ENCODE measurements at places on chromosomes 5 and 9. TPM values are rescaled to one million over a fixed set of nuclear protein-coding genes. Genes with fewer than 3 reads are reported as not detected.

- H3K36me3 ChIP-seq = no peaks in the 10 kb centered on the region
- no peak for DNase-seq
- no peaks in the 10 kb centered on the region for H3K27me3 ChIP-seq
- H3K27ac ChIP-seq = no peak overlapping the region
- no peaks in the 10 kb centered on the region for H3K4me1 ChIP-seq
- H3K4me3 ChIP-seq = no peak overlapping the region
These were observed 19.7 kb upstream of the GRIA1 start for GRCh38 chr5:153470736-153471135.

The PKD2L2 gene
- not detected for total RNA-seq

GRCh38 chr5:3300726-3301125 lies 294.9 kb upstream of the IRX1 start:
- H3K36me3 ChIP-seq = no peaks in the 10 kb centered on the region
- no peak for DNase-seq
- no peak overlapping the region for H3K4me3 ChIP-seq
- H3K27ac ChIP-seq = no peak overlapping the region

The GABRB2 gene
- 4.2 TPM for total RNA-seq

The CDO1 gene
- 0.27 TPM for total RNA-seq

The SPINK4 gene
- total RNA-seq = 214 TPM

DNA sequence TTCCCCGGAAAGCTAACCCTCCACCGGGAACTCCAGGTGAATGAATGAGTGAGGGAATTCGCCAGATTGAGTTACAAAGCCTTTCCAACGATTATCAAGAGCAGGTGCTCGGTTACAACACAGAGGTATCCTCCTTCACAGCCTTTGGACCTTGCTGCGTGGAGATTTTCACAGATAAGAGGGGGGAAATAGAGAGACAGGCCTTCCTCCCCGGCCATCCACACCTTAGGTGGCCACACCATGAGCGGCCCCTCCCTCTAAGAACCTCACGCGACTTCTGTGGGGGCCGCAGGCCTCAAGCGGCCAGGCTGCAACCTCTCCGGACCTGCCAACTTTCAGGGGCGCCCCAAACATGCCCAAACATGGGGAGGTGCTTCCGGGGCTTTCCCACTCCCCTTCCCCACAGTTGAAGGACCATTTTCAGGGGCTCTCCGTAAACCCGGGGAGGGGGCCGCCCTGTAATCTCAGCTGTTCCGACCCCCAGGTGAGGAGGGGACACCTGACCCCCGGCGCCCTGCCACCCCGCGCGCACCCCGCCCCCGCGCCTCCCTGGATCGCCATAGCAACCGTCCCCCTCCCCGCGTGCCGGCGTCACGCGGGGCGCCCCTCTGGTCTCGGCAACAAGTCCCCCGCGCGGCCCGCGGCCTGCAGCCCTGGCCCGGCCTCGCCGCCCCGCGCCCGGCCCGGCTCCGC lies 603 bp downstream of the DENND1A start:
- H3K27me3 ChIP-seq = no peaks in the 10 kb centered on the region
- H3K36me3 ChIP-seq = no peaks in the 10 kb centered on the region
- H3K27ac ChIP-seq = peak overlapping the region; percentile 77
- H3K4me1 ChIP-seq = peaks cover 10% of the 10 kb centered on the region
- DNase-seq = peak; percentile 60
- peak overlapping the region; percentile 50 for H3K4me3 ChIP-seq

The SLC36A3 gene
- not detected for total RNA-seq

GRCh38 chr5:100913298-100913697 lies 10.2 kb upstream of the ST8SIA4 start:
- H3K4me3 ChIP-seq = no peak overlapping the region
- no peaks in the 10 kb centered on the region for H3K27me3 ChIP-seq

DNA sequence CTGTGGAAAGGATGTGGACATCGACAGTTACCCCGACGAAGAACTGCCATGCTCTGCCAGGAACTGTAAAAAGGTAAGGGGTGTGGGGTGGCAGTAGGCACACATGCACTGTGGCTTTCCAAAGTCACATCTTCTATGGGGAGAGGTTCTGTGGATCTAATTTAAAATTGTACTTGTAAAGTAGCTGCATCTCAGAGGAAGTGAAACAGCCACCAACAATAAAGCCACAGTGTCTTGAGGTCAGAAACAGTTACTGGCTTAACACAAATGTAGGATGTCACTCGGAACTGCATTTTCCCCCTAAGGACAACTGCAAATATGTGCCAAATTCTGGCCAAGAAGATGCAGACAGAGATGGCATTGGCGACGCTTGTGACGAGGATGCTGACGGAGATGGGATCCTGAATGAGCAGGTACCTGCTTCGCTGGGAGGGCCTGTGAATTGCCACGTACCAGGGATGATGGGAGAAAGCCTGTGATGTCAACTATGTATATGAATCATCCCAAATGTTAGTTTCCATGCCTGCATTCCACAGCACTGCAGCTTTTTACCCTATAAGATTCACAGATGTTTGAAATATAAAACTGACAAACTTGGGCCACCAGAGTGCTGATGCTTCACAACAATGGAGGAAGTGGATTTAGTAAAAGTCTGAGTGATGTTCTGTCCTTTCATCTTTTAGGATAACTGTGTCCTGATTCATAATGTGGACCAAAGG lies 35.3 kb downstream of the THBS4 start:
- no peak for DNase-seq
- no peaks in the 10 kb centered on the region for H3K27me3 ChIP-seq
- H3K4me1 ChIP-seq = no peaks in the 10 kb centered on the region
- no peak overlapping the region for H3K4me3 ChIP-seq
- no peak overlapping the region for H3K27ac ChIP-seq

DNA sequence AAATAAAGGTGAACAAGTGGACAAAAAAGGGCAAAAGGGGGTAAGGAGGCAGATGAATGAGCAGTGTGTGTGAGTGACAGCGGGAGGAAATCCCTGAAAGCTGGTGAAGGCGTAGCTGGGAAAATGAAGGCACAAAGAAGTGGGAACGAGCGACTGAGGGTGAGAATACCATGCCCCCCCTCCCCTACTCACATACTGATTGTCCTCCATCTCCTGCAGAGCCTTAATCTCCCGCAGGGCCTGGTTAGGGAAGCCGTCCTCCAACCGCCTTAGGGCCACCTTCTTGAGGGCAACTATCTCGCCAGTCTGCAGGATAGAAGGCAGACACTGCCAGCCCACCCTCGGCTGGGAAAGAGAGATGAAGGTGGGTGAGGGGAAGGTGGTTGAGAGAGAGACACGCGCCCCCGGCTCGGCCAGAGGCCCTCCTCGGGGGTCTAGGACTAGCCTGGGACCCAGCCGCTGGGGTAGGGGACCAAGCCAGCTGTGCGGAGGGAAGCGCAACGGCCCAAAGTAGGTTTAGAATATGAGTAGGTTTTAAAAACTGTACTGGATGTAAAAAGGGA lies 522 bp downstream of the CDK20 start:
- no peaks in the 10 kb centered on the region for H3K4me1 ChIP-seq
- no peak for DNase-seq
- H3K36me3 ChIP-seq = no peaks in the 10 kb centered on the region

The PNPLA7 gene
- 6.1 TPM for total RNA-seq

GRCh38 chr9:127252410-127253318 lies 11.9 kb upstream of the GARNL3 start:
- H3K36me3 ChIP-seq = no peaks in the 10 kb centered on the region
- H3K4me3 ChIP-seq = no peak overlapping the region
- no peaks in the 10 kb centered on the region for H3K4me1 ChIP-seq
- no peaks in the 10 kb centered on the region for H3K27me3 ChIP-seq
- no peak for DNase-seq

DNA sequence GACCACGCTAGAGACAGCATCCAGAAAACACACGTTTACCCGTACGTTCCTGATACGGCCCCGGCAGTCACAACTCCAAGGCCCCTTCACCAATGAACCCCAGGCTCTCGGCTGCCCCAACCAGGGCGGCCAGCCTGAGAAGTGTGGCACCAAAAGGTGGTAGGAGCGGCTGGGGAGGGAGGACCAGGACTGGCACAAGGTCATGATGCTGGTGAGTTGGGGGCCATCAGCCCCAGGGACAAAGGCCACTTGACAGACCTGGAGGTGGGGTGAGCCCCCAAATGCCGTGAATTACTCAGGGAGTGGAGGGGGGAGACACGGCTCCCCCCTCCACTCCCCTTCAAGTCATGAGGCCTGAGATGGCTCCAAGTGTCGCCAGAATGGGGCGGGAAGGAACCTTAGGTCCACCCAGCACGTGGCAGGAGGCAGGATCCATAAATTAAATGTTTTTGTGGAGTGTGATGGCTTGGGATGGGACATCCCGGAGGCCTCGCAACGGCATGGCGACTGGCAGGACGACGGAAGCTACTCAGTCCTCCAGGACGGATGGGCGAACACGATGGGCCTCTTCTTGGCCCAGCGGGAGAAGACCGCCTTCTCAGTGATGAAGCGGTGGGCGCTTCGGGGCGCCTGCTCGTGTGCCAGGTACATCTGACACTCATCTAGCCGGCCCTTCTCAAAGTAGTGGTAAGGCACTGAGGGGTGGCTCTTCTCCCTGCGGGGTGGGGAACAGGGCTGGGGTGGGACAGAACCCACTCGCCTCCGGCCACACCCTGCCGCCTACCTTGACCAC lies 8.7 kb upstream of the ST6GALNAC6 start:
- no peaks in the 10 kb centered on the region for H3K36me3 ChIP-seq
- peaks cover 37% of the 10 kb centered on the region for H3K4me1 ChIP-seq
- no peak overlapping the region for H3K4me3 ChIP-seq
- no peak overlapping the region for H3K27ac ChIP-seq

GRCh38 chr5:3996707-3997336 lies 401.2 kb downstream of the IRX1 start:
- no peaks in the 10 kb centered on the region for H3K36me3 ChIP-seq
- no peak overlapping the region for H3K27ac ChIP-seq
- DNase-seq = no peak
- no peaks in the 10 kb centered on the region for H3K27me3 ChIP-seq

- no peaks in the 10 kb centered on the region for H3K36me3 ChIP-seq
- H3K27me3 ChIP-seq = no peaks in the 10 kb centered on the region
- H3K27ac ChIP-seq = no peak overlapping the region
- no peak for DNase-seq
- H3K4me1 ChIP-seq = no peaks in the 10 kb centered on the region
These were observed 121.0 kb upstream of the NR3C1 start for GRCh38 chr5:143524338-143524945.

GRCh38 chr9:25724424-25724823 lies 46.2 kb upstream of the TUSC1 start:
- H3K4me1 ChIP-seq = no peaks in the 10 kb centered on the region
- H3K4me3 ChIP-seq = no peak overlapping the region
- no peak for DNase-seq
- no peak overlapping the region for H3K27ac ChIP-seq

GRCh38 chr9:135619599-135619886 lies 19.8 kb downstream of the GLT6D1 start:
- H3K4me3 ChIP-seq = no peak overlapping the region
- no peaks in the 10 kb centered on the region for H3K4me1 ChIP-seq
- H3K27ac ChIP-seq = no peak overlapping the region
- no peaks in the 10 kb centered on the region for H3K36me3 ChIP-seq

- H3K27me3 ChIP-seq = no peaks in the 10 kb centered on the region
- H3K27ac ChIP-seq = no peak overlapping the region
- no peaks in the 10 kb centered on the region for H3K4me1 ChIP-seq
- DNase-seq = no peak
These were observed 9.4 kb upstream of the ZFP62 start for GRCh38 chr5:180870276-180871068.

- no peak for DNase-seq
- no peak overlapping the region for H3K4me3 ChIP-seq
- no peaks in the 10 kb centered on the region for H3K27me3 ChIP-seq
- H3K4me1 ChIP-seq = no peaks in the 10 kb centered on the region
- H3K36me3 ChIP-seq = no peaks in the 10 kb centered on the region
- no peak overlapping the region for H3K27ac ChIP-seq
These were observed 397.2 kb upstream of the DAB2 start for GRCh38 chr5:39822020-39822419.

The CA9 gene
- 5.9 TPM for total RNA-seq

DNA sequence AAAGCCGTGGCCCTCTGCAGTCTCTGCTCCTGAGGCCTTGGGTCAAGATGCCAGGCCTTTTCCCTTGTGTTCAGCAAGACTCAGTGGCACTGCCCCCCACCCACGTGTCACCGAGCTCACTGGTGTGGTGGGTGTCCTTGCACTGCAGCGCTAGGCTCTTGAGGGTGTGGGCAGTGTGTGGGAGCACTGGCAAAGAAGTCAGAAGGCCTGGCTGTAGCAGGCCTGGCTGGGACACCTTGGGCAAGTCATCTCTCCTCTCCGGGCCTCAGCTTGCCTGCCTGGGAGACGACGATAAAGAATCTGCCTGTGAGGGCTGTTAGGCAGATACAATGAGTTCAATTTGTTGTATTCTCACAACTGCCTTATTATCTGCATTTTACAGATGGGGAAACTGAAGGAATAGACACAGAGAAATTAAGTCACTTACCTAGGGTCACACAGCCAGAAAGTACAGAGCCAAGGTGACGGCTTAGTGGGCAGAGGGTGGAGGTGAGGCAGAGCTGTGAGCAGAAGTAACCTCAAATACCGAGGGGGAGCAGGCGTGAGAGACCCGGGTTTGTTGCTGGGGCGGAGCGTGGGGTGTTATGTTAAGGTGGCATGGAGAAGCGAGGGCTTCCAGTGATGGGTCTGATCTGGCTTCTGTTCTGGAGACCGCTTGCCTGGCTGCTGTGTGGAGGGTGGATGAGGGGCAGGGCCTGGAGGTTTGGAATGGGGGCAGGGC lies 1.4 kb downstream of the TSPAN17 start:
- no peak for DNase-seq
- no peak overlapping the region for H3K27ac ChIP-seq
- peak overlapping the region; percentile 80 for H3K4me3 ChIP-seq
- no peaks in the 10 kb centered on the region for H3K36me3 ChIP-seq
- H3K4me1 ChIP-seq = peaks cover 11% of the 10 kb centered on the region

The TAF11L4 gene
- total RNA-seq = not detected

The LHX3 gene
- not detected for total RNA-seq

DNA sequence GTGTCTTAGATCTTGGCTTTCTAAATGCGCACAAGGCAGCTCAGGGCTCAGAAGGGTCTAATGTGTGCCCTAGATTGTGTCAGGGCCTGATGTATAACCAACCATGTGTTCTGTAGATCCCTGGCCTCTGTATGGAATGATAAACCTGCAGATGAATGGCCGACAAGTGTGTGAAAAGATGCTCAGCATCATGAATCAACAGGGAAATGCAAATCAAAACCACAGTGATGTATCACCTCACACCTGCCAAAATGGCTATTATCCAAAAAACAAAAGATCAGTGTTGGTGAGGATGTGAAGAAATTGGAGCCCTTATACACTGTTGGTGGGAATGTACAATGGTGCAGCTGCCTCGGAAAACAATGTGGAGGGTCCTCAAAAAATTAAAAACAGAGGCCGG lies 489.8 kb downstream of the SEMA5A start:
- H3K4me3 ChIP-seq = no peak overlapping the region
- no peaks in the 10 kb centered on the region for H3K36me3 ChIP-seq

The IL33 gene
- total RNA-seq = 16.4 TPM

DNA sequence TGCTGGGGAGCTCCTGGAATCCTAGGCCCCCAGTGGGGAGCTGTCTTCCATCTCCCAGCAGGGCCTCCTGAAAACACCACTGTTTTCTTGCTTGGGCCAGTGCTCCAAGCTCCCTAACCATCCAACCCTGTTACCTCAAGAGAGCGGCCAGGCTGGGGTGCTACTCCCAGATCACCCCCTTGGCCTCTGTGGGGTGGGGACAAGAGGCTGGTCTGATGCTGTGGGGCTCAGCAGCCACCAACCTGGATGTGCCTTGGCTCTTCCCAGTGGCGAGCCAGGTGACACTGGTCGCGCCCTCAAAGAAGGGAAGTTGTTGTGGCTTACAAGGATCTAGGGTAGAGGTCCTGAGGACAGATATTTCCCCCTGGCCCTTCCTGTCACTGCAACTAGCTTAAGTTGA lies 49.0 kb downstream of the SECISBP2 start:
- no peak for DNase-seq
- no peaks in the 10 kb centered on the region for H3K4me1 ChIP-seq
- no peaks in the 10 kb centered on the region for H3K36me3 ChIP-seq
- no peak overlapping the region for H3K4me3 ChIP-seq

Data from colonic mucosa (tissue), 4 donors.